GM04503 (cell line): ENCODE measurements at places on chromosomes 1 and 21.

DNA sequence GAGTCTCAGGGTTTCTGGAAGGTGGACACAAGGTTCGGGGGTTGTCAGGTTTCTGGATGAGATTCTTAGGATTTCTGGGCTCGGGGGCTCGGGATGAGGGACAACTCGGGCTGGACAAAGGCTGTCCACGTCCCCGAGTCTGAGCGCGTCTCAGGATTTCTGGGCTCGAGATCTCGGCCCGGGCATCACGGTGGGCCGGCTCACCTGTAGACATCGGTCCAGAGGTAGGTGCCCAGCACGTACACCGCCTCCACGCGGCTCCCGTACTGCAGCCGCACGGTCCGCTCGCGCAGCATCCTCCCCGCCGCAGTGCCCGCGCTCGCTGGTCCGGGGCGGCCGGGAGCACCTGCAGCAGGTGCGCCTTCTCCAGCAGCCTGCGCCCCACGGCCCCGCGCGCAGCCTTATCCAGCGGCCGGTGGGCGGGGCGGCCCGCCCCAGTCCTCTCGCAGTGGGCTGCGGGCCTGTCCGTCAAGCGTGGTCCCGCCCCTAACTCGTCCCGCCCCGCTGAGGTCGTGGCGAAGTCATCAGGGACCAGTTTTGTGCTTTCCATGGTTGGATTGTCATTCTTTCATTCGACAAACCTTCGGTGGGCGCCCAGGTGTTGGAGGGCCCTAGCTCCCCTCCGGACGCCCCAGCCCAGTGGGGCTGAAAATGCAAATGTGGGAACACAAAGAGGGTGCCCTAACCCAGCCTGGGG, at the start of gene PADI2:
PADI2 (minus strand) TSS at position 376 of the 697 bp plus-strand sequence; CDS start at position 296, 80 bp downstream.
- DNase-seq, result no peak

GRCh38 chr1:113207019-113207418, 134.0 kb downstream of the LRIG2 start:
- no peak for DNase-seq

DNA sequence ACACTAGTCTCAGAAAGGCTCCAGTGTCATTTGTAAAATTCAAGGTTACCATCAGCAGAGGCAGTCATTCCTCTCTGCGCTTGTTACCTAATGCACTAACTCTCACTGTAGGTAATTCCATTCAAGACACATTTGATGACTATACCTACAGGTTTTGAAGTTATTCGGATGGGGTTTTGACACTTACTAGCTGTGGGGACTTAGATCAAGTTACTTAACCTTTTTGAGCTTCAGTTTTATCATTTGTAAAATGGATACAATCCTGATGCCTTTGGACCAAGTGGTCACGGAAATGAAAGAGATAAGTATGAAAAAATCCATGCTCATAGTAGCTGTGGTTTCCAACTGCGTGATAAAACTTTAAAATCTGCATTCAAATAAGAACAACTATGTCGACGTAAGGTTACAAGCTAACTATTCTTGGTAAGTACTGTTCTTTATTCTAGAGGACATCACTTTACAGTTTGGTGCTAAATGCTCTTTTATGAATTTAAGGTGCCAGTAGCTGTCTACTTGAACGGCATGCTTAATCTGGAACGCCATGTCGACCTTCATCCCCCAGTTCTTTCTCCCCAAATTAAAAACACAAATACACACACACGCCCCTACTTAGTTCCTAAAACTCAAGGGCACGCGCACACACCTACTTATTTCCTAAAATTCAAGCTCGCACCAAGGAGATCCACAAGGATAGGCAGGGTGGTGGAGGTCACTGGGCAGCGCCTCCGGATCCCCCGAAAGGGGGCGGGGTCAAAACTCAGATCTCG, 550 bp upstream of the NFYC start:
- no peak for DNase-seq

DNA sequence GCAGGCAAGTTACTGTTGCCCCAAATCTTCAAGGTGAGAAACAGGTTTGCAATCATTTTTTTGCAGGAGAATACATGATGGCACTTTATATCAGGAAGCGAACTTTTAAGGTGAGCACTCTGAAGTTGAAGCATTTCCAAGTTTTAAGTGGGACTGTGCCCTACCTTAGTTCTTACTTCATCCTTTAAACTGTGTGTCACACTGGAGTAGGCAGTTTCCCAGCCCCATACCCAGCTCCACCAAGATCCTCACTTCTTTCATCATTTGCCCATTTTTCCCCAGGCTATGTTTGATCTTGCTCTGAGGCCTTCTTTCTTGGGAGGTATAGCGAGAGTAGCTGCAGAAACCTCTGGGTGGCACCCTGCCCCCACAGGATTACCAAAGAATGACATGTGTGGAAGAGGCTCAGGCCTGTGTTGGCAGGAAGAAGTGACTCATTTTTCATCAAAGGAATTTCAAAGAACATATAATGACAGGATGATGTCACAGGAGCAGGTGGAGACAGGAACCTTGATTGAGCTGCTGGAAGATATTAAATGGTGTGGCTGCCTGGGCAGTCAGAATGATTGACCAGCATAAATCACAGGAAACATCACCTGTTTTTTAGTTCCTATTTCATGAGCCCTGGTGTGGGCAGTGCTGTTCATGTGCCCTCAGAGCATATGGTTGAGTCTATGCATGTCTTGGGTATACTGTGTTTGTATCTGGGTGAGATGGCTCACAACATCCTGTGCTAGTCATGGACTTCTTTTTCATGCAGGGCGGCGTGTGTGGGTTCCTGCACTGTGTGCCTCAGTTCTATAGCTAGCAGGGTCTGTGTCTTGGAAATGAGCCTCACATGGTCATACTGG, 20.8 kb upstream of the MACF1 start:
- DNase-seq, result no peak

GRCh38 chr1:95578462-95578861, 344.5 kb downstream of the RWDD3 start:
- DNase-seq, result no peak

GRCh38 chr1:22139066-22139594, 3.8 kb downstream of the WNT4 start:
- DNase-seq, result no peak

DNA sequence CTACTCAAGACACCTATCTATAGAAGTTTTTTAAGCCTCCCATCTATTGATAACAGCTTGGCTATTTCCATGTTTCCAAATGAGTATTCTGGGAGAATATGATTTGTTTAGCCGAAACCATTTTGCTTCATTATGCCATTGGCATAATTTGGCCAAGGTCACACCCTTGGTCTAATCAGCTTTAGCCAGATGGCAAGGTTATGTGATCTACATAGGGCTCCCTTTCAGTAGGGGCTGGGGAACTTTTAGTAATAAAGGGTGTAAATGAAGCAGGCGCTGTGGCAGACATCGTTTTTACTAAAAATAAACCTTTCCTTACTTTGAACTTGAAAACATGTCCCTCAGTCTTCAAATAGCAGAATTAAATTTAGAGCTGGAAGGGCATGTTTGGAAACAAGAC, 3.0 kb upstream of the PDC start:
- DNase-seq, result no peak

- DNase-seq, result no peak
These were observed 249.6 kb downstream of the PLA2G4A start for GRCh38 chr1:187078321-187078720.

- no peak for DNase-seq
These were observed 174.1 kb upstream of the CSF3R start for GRCh38 chr1:36656838-36657237.

- no peak for DNase-seq
These were observed 4.7 kb downstream of the UROD start for GRCh38 chr1:45016767-45017166.

DNA sequence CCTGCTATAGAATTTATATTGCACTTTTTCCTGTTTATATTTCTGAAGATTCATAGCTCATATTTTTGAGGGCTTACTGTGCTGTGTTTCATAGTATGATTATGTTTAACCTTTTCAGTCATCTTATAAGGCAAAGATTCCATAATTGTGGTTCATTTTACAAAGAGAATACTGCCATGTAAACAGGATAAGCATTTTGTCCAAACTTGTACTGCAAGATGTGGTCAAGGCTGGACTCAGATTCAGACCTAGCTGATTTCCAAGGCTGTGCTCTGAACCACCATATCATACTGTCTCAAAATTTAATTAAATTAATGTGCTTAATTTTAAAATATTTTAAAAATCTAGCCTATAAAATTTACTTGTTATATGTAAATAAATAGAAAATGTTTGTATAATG, 31.4 kb downstream of the STXBP3 start:
- no peak for DNase-seq

- no peak for DNase-seq
These were observed 359.1 kb downstream of the BARHL2 start for GRCh38 chr1:90357995-90358394.

GRCh38 chr1:200150006-200150405, 122.5 kb downstream of the NR5A2 start:
- DNase-seq, result no peak

DNA sequence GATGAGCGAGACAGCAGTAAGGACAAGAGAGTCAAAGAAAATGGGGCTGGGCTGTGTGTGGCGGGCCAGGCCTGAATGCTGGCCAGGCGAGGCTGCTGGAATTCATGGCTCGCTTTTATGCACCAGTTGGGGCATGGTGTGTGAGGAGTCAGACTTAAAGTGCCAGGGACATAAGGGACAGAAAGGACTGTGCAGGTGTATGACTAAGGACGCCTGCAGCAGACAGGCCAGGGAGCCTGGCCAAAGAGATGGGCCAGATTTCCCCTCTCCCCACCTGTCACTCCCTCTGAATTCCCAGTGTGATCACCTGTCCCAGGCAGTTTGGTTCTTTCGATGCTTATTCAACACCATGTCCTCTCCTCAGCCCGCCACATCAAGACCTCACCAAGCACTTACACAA, 16.9 kb upstream of the SMIM12 start:
- DNase-seq, result no peak

GRCh38 chr1:234775477-234776246, 165.7 kb upstream of the IRF2BP2 start:
- DNase-seq, result no peak

DNA sequence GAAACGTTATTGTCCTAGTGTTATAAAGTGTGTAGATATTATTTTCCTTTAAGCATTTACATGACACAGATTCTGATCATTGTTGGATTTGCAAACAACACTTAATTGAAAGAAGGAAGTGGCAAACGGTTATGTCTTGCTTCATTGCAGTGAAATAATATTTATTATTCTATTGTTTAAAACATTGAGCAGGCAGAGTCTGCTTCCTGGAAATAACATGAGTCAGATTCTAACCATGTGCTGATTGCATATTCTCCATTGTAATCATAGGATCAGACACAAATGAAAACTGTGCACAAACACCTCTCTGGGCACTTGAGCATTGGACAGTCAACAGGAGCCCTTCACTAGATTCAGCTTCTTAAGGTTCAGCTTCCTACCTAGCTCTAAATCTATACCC, 46.8 kb upstream of the USP25 start:
- no peak for DNase-seq

DNA sequence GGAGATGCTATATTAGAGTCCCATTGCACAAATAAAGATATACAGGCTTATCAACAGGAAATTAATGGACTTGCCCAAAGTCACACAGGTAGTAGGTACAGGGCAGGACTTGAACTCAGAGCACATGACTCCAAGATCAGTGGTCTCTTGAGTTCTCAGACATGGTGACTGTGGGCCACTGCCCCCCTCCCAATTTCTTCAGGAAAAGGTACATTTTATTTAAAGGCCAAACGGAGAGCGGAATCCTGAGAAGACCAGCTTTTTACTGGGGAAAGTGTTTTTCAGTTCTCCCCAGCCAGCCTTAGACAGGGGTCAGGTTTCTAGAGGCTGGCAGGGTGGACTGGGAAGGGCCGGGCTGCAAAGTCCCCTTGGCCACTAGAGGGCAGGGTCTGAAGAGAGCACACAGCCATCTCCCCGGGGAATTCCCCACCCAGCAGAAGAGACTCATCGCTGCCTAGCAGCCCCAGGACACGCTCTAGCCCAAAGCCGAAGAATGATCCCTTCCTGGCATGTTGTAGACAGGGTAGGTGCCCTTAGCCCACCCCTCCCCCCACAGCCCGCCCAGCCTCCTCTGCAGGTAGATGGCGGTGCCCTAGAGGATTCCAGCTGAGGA, 29.7 kb downstream of the ACP6 start:
- DNase-seq, result peak; percentile 23

GRCh38 chr21:29246614-29247013, 52.1 kb upstream of the BACH1 start:
- no peak for DNase-seq

DNA sequence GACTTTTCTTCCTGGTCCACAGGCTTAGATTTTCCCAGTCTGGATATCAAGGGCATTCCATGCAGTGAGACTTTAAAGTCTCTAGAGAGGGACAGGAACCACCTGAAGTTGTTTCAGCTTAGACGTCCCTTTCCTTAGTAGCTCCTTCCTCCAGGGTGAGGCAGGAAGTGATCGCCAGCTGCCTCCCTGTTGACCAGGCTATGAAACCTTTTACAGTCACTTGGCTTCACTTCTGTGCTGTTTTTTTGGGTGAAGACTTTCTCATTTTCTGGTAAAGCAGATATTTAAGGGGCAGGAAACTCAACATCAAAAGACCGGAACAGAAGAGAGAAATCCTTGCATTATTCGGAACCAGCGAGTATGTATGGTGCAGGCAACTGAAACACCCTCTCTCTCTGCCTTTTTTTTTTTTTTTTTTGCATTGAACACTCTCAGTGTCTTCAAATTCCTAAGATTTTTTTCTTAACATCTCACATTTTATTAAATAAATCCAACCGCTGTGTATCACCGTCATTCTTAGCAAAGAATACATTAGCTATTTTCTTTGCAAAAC, 234.6 kb upstream of the IRF2BP2 start:
- no peak for DNase-seq

DNA sequence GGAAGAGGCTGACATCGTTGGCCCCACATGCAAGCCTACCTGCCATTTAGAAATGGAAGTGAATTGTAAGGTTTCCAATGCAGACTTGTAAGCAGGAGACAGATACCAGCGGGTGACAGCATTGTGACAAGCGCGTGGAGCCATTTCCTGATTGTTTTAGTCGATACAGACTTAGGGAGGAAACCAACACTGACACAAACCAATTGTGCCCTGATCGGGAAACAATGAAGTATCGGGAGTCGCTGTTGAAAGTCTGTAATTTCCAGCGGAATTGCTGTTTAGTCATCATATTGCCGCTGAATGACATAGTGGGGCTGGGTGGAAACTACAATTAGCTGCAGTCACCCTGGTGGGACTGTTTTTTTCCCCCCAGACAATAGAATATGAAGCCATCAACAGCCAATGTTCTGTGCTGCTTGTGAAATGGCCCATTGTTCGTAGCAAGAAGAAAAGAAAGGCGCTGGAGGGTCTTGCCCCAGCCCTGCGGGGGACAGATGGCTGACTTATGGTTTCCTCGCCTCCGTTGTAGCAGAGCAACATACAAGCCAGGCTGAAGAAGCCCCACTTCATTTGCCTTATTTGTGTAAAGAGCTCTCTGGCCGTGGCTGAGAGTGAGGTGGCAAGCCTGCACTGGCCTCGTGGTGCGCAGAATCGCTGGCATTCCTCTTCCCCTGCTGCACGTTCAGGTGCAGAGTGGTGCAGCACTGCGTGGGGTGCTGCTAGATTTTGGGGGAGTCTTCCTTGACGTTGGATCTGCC, 462.7 kb downstream of the CAMTA1 start:
- no peak for DNase-seq

GRCh38 chr1:234699795-234700665, 90.1 kb upstream of the IRF2BP2 start:
- no peak for DNase-seq
